ENCODE measurements at places on chromosomes 5 and 9.
A peak's percentile ranks its signal among the peaks of the same experiment; 100 is the strongest.

DNA sequence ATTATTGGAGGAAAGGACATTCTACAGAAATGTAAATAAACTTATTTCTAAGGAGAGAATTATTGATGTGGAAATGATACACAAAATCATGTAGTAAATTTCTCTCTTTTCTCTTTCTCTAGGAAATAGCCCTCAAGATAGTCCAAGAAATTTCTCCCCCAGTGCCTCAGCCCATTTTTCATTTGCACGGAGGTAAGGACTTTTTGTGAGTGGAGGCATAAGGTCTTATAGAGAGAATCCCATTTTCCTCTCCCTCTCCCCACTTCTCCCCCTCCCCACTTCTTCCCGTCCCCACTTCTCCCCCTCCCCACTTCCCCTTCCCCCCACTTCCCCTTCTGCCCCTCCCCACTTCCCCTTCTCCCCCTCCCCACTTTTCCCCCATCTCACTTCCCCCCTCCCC is 106.6 kb downstream of the CD180 start:
- no peak for DNase-seq

GRCh38 chr5:96861076-96861475 is 15.2 kb upstream of the ERAP2 start:
- no peak for DNase-seq

- DNase-seq = no peak
Observed at GRCh38 chr5:172646716-172647285, 5.7 kb downstream of the NEURL1B start.

DNA sequence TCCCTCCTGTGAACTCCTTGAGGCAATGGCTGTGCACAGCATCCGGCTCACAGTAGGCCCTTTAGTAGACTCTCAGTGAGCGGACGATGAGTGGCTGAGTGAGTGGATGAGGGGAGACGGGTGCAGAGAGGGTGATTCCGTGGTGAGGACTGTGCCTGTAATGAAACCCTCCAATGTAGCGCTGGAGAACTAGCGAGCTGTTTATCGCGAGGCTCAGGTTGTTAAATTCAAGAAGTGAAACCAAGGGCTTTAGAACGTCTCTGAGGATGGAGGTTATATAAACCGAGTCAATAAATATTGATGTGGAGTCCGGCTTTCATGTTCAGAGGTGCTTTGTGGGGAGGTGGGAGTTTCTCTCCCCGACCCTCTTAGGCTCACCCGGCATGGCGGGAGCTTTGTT is 53.2 kb downstream of the NSG2 start:
- DNase-seq = no peak

- DNase-seq = no peak
Observed at GRCh38 chr5:68804343-68804742, 289.5 kb upstream of the SLC30A5 start.

DNA sequence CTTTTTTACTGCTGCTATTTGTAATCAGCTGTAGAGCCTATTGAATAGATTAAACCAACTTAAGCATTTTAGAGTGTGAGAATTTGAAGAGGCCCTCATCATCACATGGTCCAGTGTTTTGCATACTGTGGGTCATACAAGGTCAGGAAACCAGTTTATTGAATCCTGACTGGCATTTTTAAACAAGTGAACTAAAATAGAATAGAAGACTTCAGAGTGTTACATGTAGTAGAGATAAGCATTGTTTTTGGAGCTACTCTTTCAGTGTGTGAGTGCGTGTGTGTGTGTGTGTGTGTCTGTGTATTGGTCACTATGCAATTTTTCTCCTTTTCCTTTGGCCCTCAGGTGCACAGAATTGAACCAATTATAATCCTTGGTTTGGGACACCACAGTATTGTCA is 114.4 kb downstream of the SLC28A3 start:
- no peak for DNase-seq

GRCh38 chr5:92556747-92557146 is 1024.3 kb downstream of the NR2F1-AS1 start:
- DNase-seq = no peak

GRCh38 chr5:142143878-142144277 is 35.3 kb downstream of the NDFIP1 start:
- DNase-seq = peak; percentile 41

- DNase-seq = peak; percentile 72
Observed at GRCh38 chr5:134547579-134547978, 22.1 kb downstream of the JADE2 start.

Data from fibroblast of upper back skin (primary cell).